ENCODE measurements at places on chromosomes 4 and X.
A peak's percentile ranks its signal among the peaks of the same experiment; 100 is the strongest.

- no peak for DNase-seq
Measured at GRCh38 chrX:9429767-9430166, 35.1 kb upstream of the TBL1X start.

- DNase-seq: no peak
Measured at GRCh38 chrX:29138003-29138402, 550.8 kb downstream of the IL1RAPL1 start.

GRCh38 chr4:78951862-78952472 lies 12.7 kb upstream of the PAQR3 start:
- DNase-seq: peak; percentile 12

GRCh38 chr4:70671091-70671490 lies 4.8 kb upstream of the JCHAIN start:
- DNase-seq: no peak

GRCh38 chr4:124092541-124092984 lies 620.0 kb downstream of the ANKRD50 start:
- DNase-seq: no peak

DNA sequence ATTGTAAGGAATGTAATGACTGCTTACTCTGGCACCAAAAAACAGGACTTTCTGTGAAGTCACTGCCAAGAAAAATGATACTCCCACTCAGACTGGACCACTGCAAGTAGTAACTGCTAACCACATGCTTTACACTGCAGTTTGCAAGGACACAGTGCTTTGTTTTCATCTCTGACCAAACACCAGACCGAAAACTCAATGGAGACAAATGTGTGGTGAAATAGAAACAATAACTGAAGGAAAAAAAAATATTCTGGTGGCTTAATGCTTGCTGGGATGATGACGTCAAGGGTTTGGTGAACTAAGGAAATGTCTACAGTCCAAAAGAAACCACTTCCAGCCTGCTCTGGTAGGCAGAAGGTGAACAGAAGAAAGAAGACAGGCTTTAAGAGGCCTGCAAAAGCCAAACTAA lies 13.2 kb downstream of the GPC4 start:
- DNase-seq: no peak

- no peak for DNase-seq
Measured at GRCh38 chr4:100339870-100340269, 149.6 kb upstream of the DDIT4L start.
